ENCODE measurements at places on chromosomes 1 and 21. TPM values are rescaled to one million over a fixed set of nuclear protein-coding genes. Genes with fewer than 3 reads are reported as not detected.
A peak's percentile ranks its signal among the peaks of the same experiment; 100 is the strongest.

Gene BCAN
- not detected for total RNA-seq

Gene SMCP
- total RNA-seq: not detected

Gene HES5
- total RNA-seq: 1.4 TPM

Gene AMY1B
- not detected for total RNA-seq

Gene GNG4
- total RNA-seq: not detected

DNA sequence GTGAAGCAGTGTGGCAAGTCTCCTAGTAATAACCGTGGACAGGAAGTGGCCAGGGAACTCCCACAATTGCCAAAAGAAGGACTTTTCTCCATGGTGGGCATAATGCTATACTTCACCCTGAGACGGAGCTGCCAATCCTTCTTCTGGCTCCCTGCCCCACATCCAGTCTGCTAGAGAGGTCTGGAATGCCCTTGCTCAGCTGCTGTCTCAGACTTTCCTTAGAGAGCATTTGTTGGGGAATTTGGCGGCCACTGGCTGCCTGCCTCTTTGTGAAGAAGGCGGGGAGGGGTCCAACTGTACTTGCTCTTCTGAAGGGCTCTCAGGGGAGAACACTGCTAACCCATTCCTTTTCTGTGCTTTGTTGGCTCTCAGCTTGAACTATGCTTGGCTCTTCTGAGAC, 123.7 kb upstream of the EDN2 start:
- DNase-seq: peak; percentile 72

DNA sequence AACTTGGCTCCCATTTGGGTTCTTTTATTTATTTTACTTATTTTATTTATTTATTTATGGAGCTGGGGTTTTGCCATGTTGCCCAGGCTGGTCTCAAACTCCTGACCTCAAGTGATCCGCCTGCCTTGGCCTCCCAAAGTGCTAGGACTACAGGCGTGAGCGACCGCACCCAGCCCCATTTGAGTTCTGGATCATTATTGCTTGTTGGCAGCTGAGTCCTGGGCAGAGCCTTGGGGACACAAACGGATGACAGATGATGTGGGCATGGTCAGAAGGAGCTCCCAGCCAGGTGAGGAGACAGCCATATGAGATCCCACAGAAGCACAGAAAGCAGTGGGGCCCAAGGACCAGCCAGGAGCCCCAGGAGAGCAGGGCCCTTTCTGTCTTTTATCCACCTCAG, 254.0 kb downstream of the MATN1 start:
- no peak for DNase-seq

DNA sequence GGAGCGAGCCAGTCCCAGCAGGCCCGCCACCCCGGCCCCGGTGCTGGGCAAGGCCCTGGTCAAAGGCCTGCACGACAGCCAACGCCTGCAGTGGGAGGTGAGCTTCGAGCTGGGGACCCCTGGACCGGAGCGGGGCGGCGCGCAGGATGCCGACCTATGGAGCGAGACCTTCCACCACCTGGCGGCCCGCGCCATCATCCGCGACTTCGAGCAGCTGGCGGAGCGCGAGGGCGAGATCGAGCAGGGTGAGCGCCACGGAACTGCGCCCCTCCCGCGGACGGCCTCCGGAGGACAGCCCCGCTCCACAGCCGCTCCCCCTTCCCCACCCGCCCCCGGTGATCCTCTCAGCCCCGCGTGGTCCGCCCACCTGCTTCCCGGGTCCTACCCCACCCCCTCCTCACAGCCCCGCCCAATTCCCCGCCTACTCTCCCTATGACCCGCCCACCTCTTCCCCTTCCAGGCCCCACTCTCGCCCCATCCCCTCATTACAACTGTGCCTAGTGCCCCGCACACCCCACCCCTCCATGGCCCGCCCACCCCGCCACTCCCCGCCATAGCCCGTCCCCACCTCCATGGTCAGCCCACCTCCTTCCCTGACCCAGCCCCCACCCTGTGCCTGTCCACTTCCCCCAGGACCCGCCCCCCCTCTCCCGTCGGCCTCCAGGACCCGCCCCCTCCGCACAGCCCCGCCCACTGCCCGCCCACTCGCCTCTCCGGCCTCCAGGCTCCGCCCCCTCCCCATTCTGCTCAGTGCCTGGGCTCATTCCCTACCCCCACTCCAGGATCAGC, 52.7 kb downstream of the VWA5B1 start:
- DNase-seq: peak; percentile 71

GRCh38 chr1:156248323-156248683, 447 bp upstream of the PAQR6 start:
- DNase-seq: no peak

GRCh38 chr1:41790351-41790750, 128.4 kb downstream of the HIVEP3 start:
- DNase-seq: no peak

DNA sequence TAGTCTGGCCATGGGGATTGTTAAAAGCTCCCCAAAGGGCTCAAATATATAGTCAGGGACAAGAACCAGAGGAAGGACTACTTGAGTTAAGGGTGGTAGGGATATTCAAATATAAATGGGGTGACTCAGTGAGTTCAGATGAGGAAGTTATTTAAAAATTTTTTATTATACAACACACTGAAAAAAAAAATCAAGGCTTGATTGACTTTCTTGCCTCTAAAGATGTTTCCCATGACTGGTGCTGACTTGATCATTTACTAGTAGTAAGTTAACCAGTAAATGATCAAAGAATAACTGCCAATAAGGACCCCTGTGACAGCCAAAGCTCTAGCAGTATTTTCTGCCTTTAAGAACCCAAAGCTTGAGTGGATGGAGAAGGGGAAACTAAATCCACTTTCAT, 357.6 kb upstream of the NR5A2 start:
- DNase-seq: no peak

- no peak for DNase-seq
Observed at GRCh38 chr1:36994868-36995267, 39.4 kb downstream of the GRIK3 start.

- no peak for DNase-seq
Observed at GRCh38 chr1:221772117-221772516, 30.2 kb upstream of the DUSP10 start.

GRCh38 chr1:27366113-27366410, 699 bp downstream of the MAP3K6 start:
- peak; percentile 98 for DNase-seq
